HL-60 (cell line): ENCODE measurements at places on chromosomes 6 and 20.

GRCh38 chr6:15431762-15432483, 186.1 kb downstream of the JARID2 start:
- no peak for DNase-seq

- no peak for DNase-seq
These were observed 67.7 kb upstream of the ZNFX1 start for GRCh38 chr20:49345524-49345923.

DNA sequence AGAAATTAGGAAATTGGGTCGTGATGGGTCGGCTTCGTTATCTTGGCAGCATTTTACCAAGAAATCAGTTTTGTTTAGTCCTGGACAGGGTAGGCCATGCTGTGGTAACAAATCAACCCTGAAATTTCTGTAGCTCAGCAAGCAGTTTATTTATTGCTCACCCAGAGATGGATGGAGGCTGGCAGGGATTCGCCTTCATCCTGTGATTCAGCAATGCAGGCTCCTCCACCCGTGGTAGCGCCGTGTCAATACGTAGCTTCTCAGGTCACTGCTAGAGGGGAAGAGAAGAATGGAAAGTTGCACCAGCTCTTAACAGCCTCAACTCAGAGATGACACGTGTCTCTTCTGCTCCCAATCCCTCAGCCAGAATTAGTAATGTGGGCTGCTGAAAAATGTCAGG, 157.0 kb upstream of the SGK1 start:
- DNase-seq: no peak

DNA sequence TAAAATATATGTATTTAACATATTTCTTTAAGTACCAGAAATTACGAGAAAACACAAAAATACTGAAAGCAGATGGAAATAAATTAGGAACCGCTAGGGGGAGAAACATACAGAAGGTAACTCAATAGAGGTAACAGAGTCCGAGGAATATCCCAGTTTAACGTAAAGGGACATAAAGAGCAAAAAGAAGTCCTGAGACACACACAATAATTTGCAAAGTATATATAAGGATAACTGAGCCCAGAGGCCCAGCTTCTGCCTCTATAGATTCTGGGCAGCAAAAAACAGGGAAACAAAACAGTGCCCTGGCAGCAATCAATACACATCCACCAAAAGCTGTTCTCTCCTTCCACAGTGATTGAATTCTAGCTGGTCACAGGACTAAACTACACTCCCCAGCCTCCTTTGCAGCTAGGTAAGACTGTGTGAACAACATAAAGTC, 15.1 kb downstream of the TBC1D32 start:
- DNase-seq: no peak
